Lung (tissue), 17 donors: ENCODE measurements at places on chromosomes 13 and 19. TPM values are rescaled to one million over a fixed set of nuclear protein-coding genes. Genes with fewer than 3 reads are reported as not detected.

The HCN2 gene
- 0.21 TPM for total RNA-seq

The SPACA4 gene
- not detected for total RNA-seq

The BRME1 gene
- 2.9 TPM for total RNA-seq

The ZNF546 gene
- 9.2 TPM for total RNA-seq

- H3K36me3 ChIP-seq, result peaks cover 30% of the 10 kb centered on the region
- DNase-seq, result no peak
- no peak overlapping the region for H3K4me3 ChIP-seq
- H3K27ac ChIP-seq, result no peak overlapping the region
- H3K27me3 ChIP-seq, result no peaks in the 10 kb centered on the region
Observed at GRCh38 chr13:112521073-112521685, 66.8 kb downstream of the TUBGCP3 start.

DNA sequence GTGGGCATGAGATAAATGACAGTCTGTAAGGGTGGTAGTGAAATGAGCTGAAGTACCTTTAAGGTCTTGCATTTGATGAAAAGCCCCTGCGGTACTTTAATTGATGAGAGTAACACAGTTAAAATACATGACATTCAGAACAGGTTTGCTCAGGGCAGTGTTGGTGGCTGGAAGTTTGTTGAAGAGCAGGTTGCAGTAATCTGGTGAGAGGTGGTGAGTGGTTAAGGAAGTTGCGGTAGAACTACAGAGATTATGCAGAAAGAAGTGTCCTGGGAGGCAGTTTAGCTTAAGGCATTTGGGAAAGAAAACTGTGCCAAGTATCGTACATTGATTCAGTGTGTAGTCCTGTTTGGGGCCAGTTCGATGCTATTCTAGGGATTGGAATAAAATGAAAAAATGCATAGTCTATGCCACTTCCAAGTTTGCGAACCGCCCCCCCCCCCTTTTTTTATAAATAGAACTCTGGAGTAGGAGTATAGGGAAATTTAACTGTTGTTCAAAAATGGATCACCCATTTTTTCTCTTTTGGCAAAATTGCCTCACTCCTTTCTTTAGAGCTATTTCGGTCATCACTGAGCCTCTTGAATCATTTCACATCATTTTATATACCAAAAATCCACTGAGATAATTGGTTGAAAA, 42.7 kb downstream of the SLAIN1 start:
- no peak overlapping the region for H3K27ac ChIP-seq
- H3K36me3 ChIP-seq, result no peaks in the 10 kb centered on the region
- H3K4me3 ChIP-seq, result no peak overlapping the region
- DNase-seq, result no peak

DNA sequence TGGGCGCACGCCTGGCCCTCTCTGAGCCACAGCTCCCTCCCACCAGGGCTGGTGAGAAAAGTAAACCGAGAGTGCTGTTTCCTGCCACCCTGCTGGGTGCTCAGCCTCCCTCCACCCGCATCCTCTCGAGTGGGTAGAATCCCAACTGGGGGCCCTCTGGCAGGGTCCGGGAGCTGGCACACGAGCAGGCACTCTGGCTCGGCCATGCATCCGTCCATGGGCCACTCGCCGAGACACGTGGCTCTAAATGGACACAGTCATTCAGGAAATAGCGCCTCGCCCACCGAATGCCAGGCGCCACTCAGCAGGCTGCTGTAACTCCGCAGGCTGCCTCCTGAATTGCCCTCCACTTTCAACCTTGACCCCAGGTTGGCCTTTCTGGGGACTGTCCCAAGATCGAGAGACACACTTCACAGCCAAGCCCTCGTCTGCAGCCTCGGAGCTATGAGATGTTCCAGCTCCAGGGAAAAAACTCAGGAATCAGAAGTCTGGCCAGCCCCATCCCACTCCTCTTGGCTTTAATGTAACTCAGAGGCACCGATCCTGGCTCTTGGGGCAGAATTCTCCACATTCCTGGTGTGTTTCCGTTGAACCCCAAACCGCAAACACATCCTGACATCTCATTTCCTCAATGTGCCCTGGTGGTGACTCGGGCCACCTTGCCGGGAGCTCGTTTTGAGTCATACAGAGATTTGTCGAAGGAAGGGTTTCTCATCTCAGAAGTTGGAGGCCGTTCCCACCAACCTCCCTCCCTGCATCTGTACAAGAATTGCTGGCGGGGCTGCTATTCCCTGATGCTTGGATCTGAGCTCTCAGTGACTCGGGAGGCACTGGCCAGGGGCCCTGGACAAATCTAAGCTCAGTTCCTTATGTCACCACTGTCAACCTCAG, 14.1 kb downstream of the KLF2 start:
- no peak overlapping the region for H3K4me3 ChIP-seq
- DNase-seq, result peak; percentile 44
- H3K27me3 ChIP-seq, result no peaks in the 10 kb centered on the region
- peaks cover 18% of the 10 kb centered on the region for H3K4me1 ChIP-seq

GRCh38 chr19:58274771-58275201, 4.0 kb upstream of the ZNF8 start:
- no peak overlapping the region for H3K4me3 ChIP-seq
- H3K27me3 ChIP-seq, result no peaks in the 10 kb centered on the region

DNA sequence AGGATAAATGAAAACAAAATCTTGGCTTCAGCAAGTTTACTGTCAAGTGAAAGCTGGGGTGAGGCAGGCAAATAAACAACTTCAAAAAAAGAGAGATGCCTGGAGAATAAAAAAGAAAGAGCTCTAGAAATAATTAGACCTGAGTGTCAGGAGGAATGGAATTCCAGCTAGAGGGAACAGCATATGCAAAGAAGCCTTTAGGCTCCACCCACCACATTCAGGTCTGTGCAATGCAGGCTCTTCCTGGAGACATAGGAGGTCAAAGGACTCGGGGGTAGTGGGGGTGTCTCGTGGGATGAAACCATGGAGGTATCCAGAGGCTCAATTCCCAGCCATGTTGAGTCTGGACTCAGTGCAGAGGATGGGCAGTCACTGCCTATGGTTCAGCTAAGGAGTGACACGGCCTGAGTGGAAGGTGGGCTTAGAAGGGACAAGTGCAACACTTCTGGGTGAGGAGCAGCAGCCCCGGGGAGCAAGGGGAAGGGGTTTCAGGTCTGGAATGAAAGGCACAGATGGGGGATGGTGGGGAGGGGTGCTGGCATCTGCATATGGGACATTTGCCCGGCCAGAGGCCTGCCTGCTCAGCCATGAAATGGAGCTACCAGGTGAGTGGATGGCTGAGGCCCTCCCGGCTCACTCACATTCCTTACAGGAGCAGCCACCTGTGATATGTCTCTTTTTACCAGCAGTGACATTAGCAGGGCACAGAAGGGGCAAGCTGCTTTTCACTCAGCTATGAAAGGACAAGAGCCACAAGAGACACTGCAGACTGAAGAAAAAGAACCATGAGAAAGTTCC, 12.3 kb downstream of the LATS2 start:
- no peak overlapping the region for H3K4me3 ChIP-seq
- H3K36me3 ChIP-seq, result peaks cover 10% of the 10 kb centered on the region
- H3K4me1 ChIP-seq, result peaks cover 2% of the 10 kb centered on the region

DNA sequence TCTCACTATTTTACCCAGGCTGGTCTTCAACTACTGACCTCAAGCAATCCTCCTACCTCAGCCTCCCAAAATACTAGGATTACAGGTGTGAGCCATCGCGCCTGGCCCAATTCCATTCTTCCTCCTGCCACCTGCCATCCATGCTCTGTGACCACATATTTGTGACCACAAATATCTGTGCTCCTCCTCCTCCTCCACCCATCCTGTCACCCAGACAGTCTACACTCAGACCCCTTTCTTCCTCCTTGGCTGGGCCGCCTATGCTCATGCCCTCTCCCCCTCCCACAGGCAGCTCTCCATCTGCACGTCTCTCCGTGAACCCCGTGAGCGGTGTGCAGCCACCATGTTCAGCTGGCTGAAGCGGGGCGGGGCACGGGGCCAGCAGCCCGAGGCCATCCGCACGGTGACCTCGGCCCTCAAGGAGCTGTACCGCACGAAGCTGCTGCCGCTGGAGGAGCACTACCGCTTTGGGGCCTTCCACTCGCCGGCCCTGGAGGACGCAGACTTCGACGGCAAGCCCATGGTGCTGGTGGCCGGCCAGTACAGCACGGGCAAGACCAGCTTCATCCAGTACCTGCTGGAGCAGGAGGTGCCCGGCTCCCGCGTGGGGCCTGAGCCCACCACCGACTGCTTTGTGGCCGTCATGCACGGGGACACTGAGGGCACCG, 3.2 kb downstream of the EHD2 start:
- peak overlapping the region; percentile 12 for H3K4me3 ChIP-seq
- no peak for DNase-seq
- H3K27ac ChIP-seq, result peak overlapping the region; percentile 46
- no peaks in the 10 kb centered on the region for H3K27me3 ChIP-seq
- H3K36me3 ChIP-seq, result peaks cover 13% of the 10 kb centered on the region

DNA sequence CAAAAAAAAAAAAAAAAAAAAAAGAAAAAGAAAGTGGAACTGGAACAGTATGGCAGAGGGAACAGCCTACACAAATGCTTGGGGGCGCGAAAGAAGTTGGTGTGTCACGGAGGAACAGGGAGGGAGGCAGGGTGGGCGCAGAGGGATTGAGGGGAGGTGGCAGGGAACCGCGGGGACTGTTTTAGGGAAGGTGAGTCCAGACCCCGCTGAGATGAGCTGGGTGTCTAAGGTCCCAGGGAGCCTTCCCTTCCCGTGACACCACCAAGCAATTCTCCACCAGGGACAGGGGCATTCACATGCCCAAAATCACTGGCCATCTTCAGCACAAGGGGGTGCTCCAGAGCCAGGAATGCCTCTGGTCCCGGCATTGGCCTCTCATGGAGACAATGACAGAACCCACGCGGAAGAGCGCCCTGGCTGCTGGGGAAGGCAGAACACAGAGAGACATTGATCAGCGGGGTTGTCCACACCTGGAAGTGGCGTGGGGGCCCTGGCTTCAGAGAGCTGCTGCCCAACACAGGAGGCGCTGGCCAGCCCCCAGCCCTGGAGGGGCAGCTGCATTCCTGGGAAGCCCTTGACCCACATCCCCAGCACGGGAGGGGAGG, 6.9 kb downstream of the PEAK3 start:
- peaks cover 3% of the 10 kb centered on the region for H3K4me1 ChIP-seq
- H3K27ac ChIP-seq, result no peak overlapping the region
- DNase-seq, result peak; percentile 76
- H3K27me3 ChIP-seq, result no peaks in the 10 kb centered on the region
